Activated CD8-positive, alpha-beta memory T cell treated with anti-CD3 and anti-CD28 coated beads for 1 hour (primary cell): ENCODE measurements at places on chromosomes 5 and 9.

GRCh38 chr5:179309383-179309670 is 35.9 kb downstream of the ADAMTS2 start:
- no peak for DNase-seq

DNA sequence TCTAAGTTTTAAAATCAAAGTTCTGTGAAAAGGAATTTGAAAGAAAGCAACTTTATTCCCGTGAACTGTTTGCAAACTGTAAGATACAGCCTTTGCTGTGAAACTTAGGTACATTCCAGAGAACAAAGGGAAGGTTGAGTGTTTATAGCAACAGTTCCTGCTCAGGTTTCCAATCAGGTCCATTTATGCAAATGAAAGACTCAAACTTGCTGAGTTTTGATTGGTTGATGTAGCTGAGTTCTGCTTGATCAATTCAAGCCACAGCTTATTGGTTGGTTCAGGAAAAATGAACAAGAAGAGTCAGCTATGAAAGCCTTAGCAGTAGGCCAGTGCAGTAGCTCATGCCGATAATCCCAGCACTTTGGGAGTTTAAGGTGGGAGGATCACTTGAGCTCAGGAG is 37.9 kb downstream of the SLC27A6 start:
- no peak for DNase-seq

DNA sequence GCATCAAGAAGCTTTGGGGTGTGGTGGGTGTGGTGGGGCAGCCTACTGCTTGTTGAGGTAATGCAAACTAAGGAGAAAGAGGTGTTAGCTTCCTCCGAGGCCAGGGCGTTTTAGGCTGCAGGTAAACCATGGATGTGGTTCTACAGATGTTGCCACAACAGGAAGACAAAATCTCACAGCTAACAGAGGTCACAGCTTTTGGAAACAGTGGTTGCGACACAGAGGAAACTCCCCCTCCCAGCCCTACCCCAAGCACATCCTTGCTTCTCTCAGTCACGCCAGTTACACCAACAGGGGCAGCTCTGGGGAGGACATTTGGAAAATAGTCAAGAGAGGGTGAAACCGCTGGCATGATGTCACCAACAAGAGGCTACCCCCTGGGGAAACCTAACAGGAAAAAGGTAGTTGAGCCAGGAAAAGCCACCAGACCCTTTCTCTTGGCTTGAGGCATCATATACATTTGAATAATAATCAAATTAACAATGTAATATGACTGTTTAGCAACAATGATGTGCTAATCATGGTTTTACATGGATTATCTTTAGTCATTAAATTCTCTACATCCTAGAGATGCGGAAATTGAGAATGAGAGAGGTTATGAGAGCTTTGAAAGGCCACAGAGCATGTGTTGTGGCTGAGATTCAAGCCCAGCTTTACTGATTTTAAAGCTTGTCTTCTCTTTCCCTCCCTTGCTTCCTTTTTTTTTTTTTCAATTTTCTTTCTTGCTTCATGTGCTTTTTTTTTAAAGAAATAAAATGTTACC is 82.2 kb upstream of the IL12B start:
- peak; percentile 48 for DNase-seq

- DNase-seq, result no peak
Observed at GRCh38 chr5:142484821-142485387, 160.1 kb upstream of the SPRY4 start.

DNA sequence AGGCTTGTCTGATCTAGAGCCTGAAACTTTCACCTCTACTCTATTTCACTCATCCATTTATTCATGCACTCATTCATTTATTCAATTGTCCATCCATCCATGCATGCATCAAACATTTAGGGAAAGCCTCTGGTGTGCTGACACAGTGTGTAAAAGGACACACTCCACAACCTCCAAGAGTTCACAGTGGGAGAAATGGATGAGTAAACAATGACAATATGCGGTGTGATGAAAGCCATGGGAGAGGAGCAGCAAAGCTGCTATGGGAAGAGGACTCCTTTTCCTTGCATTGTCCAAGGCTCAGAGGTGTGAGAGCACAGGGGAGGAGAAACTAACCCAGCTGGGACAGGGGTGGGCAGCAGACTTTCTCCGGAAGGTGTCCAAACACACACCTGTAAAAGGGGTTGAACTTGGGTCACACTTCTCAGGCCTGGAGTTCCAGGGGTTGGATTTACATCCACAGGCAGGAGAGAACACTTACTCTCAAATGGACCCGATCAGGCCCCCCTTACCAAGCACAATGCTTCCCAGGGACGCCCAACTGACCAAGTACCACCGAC is 21.2 kb upstream of the PFDN1 start:
- no peak for DNase-seq

GRCh38 chr9:128190516-128191405 is 611 bp downstream of the CIZ1 start:
- DNase-seq, result no peak

DNA sequence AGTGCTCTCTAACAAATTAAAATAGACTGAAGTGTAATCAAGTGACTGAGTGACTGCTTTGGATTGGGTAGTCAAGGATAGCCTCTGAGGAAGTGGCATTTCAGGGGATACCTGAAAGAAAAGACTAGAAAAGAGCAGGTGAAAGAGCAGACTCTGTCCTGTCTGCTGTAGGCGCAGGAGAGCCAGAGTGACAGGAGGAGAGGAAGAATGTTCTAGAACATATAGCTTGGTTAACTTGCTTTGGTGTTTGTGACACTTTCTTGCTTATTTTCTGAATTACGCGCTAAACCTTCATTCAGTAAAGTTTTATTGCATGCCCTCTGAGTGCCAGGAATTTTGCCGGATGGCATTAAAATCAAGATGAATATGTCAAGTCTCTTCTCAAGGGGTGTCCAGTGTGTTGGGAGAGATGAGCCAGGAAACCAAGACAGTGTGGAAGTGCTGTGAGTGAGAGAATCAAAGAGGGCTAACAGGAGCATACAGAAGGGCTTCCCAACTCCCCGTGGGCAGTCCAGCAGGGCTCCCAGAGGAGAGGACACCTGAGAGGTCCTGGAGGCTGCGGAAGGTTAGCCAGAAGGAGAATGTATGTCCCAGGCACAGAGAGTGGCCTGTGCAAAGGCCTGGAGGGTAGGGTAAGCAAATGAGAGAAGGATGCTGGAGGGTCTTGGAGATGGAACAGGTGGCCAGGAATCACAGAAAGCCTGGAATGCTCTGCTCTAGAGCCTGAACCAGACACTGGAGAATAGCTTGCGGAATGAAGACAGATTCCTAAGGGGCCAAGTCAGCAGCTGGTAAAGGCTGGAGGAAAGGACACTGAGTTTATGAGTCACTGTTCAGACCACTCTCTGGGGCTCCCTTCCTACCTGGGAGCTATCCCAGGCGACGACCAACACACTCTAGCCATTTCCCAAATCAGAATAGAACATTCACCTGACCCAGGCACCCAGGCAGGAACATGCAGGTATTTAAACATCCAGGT is 59.3 kb downstream of the SLC22A5 start:
- no peak for DNase-seq

DNA sequence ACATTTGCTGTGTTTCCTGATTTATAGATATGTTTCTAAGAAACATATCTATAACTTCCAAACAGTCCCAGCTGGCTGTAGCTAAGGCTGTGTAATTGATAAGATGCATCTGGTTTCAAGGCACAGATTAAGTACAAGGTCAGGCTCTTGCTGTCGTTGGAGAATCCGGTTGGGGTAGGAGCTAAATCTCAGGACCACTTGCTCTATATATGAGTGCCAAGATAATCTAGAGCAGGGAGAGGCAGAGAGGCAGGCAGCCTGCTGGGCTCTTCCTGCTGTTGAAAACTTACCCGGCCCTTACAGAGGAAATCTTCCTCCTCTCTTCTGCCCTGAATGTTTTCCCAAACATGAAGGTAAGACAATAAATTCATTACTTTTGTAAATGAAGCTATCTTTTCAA is at the start of gene C7:
TSS of gene C7 (plus strand) at position 234 of the 400 bp plus-strand sequence. CDS start at position 348, 114 bp downstream.
- no peak for DNase-seq

GRCh38 chr5:14064841-14065240 is 78.3 kb upstream of the TRIO start:
- no peak for DNase-seq

DNA sequence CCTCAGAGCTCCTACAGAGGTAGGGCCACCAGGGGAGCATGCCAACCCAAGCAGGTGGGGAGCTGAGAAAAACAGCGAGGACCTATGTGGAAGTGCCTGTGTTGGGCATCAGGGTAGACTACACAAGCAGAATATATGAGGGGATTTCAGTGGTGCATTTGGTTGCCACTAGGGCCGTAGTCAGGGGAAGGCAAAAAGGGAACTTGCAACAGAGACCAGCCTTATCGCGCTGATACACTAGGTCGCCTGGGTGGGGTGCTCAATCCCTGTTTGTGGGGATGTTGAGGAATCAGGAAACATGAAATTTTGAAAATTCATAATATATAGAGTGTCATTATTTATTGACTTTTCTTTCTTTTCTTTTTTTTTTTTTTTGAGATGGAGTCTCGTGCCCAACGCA is 370.9 kb upstream of the PRR16 start:
- no peak for DNase-seq

- DNase-seq, result no peak
Observed at GRCh38 chr9:78932849-78933627, 636.1 kb downstream of the PSAT1 start.

GRCh38 chr9:86202338-86202882 is 57.0 kb downstream of the C9orf153 start:
- DNase-seq, result no peak

DNA sequence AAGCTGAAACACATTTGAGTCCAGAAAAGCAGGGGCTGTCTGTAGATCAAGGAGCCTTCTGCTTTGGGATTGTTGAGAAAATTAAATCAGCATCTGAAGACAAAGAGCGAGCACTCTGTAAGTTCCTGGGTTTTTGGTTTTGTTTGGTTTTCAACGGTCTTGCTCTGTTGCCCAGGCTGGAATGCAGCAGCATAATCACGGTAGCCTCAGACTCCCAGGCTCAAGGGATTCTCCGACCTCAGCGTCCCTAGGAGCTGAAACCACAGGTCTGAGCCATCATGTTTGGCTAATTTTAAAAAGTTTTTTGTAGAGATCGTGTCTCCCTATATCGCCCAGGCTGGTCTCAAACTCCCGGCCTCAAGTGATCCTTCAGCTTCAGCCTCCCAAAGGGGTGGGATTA is 266.5 kb upstream of the ADAMTS16 start:
- DNase-seq, result no peak

DNA sequence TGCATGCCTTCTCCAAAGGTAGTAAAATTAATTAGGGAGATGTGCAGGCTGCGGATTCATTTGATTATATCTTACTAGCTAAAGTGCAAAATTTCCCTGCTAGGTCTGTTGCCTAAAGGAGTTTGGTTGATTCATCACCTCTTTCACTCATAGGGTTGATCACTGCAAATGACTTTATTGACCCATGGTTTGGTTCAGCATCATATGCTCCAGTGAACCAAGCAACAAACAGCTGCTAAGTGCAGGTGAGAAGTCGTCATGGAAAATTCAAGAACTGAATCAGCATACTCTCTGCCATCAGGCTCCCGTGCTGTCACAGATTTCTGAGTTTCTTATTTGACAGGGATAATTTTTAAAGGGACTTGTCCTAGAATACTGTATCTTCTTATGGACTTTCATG is 571.8 kb upstream of the CDH18 start:
- DNase-seq, result no peak

DNA sequence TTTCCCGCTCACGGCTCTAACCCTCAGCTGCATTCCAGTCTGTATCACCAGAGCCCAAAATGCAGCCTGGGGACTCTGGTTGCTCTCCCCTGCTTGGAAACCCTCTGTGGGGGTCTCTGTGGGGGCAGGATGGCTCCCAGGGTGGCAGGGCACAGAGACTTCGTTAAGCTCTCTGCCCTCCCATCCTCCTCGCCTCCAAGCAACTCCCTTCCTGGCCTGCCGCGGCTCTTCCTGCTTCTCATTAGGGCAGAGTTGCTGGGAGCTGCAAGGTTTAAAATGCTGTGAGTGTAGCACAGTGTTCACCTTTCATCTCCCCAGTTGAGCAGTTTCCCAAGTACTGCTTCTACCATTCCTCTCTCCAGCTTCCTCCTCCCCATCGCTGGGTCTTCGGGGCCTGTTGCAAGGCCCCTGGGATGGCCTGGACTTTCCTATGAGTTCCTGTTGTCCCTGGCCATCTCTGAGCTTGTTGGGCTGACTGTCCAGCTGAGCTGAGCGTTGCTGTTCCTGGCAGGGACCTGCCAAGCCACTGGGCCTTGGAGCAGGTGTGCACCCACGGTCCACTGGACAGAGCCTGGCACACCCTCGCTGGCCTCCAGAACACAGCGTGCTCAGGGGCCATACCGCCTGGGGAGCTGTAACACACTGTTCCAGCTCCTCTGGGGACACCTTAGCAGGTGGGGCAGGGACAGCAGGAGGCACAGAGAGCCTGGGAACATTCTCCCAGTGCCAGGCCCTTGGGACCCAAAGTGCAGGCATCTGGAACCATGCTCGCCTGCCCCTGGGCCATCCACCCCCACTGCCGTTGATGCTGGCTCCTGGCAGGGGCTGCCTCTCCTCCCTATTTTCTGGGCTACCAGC is 188.4 kb downstream of the C9orf50 start:
- DNase-seq, result no peak
